ENCODE measurements at places on chromosomes 6 and 20.
A peak's percentile ranks its signal among the peaks of the same experiment; 100 is the strongest.

- DNase-seq, result no peak
These were observed 404.2 kb upstream of the CITED2 start for GRCh38 chr6:139778688-139779087.

DNA sequence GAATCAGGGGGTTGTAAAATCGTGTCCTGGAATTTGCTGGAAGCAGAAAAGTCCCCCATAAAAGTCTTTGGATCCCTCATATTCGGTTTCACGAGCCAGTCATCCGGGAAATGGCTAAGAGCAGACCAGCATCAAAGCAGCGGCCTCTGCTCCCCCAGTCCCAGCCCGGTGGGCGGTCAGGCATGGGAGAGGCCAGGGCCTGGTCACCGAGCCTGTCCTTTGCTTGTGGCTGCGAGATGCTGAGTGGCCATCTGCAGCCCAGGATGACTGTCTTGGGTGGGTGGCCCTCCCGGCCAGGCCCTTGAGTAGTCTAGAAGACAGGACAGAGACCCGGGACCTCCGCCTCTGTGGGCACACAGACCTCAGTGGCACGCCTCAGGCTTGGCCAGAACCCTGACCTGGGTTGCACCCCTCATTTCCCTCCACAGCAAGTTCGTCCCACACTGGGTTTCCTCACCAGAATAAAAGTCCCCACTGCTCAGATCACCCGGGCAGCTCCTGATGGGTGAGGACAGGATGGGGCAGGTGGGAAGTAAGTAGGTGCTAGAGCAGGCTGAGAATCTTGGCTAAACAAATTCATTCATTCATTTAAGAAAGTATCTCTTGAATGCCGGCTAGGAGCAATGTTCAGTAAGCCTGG is 172.1 kb downstream of the BMP7 start:
- no peak for DNase-seq

GRCh38 chr20:40797425-40797824 is 108.4 kb upstream of the MAFB start:
- DNase-seq, result no peak

DNA sequence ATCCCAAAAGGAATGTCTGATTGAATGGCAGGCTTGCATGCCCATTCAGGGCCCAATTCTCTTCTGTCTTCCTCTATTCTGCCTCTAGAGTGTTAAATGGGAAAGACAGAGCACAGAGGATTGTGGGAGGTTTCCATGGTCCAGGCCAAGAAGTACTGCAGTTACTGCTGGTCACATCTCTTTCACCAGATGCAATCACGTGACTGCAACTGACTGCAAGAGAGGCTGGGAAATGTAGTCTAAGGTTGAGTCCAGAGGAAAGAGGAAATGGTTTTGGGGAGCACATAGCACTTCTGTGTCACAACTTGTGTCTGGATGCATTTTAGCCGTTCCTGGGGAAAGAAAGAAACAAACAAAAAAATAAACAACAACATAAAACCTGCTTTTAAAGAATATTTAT is 336.4 kb upstream of the BTBD3 start:
- DNase-seq, result no peak

- DNase-seq, result peak; percentile 74
These were observed 278.3 kb upstream of the PLCB4 start for GRCh38 chr20:8790442-8791074.

- no peak for DNase-seq
These were observed 154.8 kb upstream of the QKI start for GRCh38 chr6:163259689-163260088.

DNA sequence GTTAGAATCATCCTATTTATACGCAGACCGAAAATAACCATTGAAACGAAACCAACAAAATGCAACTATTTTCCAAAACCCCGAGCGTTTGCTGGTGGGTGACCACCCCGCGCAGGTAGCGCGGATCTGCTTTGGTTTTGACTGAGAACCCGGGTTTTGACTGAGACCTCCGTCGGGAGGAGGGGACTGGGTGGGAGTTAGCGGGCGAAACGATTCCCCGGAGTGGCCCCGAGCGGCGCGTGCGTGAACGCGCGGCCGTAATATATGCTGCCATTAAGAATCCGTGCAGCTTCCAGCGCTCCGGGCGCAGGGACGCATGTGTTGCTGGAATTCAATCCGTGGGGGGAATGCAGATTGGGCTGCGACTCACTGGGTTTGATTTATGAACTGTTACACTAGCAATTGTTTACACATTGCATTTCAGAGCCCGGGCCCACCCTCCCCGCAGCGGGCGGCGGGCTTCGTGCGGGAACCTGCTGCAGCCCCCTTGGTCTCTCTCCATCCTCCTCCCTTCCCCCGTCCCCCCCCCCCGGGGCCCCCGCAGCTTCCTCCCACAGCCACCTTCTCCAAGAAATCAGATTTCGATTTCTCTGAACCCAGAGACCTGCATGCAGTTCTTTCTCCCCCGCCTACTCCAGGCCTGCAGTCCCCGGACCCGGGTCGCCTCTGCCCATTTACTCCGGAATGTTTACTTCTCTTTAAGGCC is 9.9 kb downstream of the NRN1 start:
- DNase-seq, result no peak

DNA sequence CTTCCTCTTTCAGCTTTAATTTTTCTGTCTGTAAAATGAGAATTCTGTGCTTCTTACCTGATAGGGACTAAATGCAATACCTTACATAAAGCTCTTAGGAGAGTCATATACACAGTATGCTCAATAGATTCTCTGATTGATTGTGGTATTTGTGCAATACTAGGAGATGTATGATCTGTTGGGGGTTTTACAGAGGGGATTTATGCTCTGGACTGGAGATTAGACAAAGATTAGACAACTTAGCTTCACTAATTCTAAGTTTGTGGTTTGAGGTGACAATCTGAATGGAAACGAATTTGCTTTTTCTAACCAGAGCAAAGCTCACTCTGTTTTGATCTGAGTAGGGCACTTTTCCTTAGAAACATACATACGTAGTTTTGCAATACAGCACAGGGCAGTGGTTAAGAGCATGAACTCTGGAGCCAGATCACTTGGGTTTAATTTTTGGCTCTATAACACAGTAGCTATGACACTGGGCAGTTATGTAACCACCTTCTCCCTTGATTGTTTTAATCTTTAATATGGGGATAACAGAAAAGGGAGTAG is 126.2 kb downstream of the RNF144B start:
- DNase-seq, result no peak

- no peak for DNase-seq
These were observed 68.8 kb downstream of the TMEM170B start for GRCh38 chr6:11606332-11606731.
